ENCODE measurements at places on chromosomes 3 and 15.

- DNase-seq, result no peak
Observed at GRCh38 chr3:136885357-136886213, 23.6 kb downstream of the NCK1 start.

DNA sequence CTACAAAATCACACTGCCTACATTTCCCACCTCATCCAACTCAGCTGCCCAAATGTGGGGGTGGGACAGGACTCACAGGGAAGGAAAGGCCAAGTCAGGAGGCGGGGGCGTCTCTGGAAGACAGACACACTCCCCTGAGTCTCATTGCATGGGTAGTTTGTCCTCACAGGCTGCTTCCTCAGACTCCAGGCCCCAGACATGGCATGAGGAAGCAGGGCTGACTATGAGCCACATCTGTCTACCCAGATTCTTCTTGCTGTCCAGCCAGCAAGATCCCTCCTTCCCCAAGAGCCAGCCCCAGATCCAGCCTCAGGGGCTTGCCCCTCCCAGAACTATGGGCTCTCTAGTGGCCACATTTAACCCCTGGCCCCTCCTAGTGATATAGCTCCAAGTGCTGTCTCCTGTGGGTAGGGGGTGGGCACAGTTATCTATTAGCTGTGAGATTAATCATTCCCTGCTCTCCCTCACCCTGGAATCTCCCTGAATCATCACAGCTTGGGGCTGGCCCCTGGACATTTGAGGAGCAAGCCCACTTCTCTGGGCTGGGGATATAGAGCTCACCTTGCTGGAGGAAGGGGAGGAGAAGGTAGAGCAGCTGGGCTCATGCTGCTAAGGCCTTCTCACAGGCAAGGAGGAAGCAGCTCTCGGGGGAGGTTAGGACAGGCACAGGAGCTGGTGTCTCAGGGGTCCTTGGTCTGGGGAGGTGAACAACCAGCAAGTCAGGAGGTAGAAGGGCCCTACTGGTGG, 2.1 kb upstream of the CCDC33 start:
- DNase-seq, result no peak

DNA sequence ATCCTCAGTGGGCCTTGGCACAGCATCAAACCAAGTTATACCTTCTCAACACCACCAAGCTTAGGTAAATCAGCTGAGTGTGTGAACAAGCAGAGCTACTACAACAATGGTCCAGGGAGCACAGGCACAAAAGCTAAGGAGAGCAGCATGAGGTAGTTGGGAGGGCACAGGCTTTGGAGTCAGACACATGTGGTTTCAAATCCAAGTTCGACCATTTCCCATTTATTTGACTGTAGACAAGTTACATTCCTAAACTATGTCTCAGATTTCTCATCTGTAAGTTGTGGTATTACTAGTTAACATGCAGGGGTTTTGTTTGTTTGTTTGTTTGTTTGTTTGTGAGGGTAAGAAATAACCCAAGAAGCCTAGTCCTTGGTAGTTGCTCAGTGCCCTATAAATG, 46.9 kb downstream of the MLH1 start:
- DNase-seq, result no peak

- no peak for DNase-seq
Observed at GRCh38 chr3:9028134-9028533, 64.9 kb upstream of the RAD18 start.

DNA sequence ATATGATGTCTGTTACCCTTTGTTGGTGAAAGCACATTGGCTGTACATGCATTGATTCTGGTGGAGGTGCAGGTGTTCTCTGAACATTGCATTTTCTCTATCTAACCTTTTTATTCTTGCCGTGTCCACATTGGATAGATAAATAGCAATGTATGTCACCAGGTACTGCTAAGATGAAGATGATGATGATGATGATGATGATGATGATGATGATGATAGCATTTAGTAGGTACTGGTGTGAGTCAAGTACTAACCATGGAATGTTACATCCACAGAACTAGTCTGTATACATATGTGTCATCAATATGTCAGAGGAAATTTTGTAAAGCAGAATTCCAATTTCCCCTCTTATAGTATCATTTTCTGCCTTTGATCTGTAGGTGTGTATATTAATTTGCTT, 36.3 kb downstream of the ARPP21 start:
- no peak for DNase-seq

GRCh38 chr3:43004282-43004681, 25.2 kb downstream of the GASK1A start:
- DNase-seq, result no peak

DNA sequence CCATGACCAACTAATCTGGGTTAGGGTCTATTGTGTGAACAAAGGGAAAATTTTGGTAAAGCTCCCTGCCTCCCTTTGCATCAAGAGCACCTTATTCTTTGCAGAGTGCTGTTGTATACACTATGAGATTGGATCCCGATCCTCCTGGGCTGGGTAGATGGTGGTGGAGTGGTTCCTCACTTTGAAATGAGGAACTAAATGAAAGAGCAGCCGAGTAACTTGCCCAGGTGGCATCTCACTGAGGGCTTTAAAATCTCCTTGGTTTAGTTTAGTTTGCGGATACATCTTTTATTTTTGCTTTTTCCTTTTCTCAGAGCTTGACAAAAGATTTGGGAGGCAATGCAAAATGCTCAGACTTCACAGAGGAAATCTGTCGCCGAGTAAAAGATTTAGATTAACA, 19.4 kb downstream of the IDH3A start:
- DNase-seq, result no peak

GRCh38 chr15:81163961-81164800, 30.1 kb downstream of the CFAP161 start:
- no peak for DNase-seq

- no peak for DNase-seq
Observed at GRCh38 chr15:64647367-64647766, 128.0 kb downstream of the RBPMS2 start.

GRCh38 chr3:16809482-16809881, 75.3 kb upstream of the PLCL2 start:
- DNase-seq, result no peak

- DNase-seq, result no peak
Observed at GRCh38 chr3:147189016-147189415, 217.3 kb downstream of the ZIC4 start.

- no peak for DNase-seq
Observed at GRCh38 chr3:136543385-136543784, 208.8 kb downstream of the STAG1 start.

- no peak for DNase-seq
Observed at GRCh38 chr15:91844928-91845327, 8.6 kb upstream of the SLCO3A1 start.

DNA sequence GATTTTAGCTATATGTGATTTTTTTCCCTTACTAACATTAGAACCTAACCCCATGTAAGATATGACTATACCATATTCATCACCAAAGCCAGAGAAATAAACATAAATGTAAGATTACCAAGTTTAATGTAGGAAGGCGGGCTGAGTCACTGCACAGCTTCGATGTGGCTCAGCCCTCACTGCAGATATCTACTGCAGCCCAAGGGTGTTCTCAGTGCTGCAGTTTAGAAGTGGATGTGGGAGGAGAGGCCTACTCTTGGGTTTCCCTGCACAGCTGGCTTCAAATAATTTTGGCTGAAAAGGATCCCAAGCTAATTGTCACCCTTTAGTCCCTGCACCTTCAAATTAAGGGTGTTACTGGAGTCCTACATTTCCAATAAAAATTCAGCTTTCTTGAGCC, 9.3 kb downstream of the ARPP19 start:
- DNase-seq, result no peak

DNA sequence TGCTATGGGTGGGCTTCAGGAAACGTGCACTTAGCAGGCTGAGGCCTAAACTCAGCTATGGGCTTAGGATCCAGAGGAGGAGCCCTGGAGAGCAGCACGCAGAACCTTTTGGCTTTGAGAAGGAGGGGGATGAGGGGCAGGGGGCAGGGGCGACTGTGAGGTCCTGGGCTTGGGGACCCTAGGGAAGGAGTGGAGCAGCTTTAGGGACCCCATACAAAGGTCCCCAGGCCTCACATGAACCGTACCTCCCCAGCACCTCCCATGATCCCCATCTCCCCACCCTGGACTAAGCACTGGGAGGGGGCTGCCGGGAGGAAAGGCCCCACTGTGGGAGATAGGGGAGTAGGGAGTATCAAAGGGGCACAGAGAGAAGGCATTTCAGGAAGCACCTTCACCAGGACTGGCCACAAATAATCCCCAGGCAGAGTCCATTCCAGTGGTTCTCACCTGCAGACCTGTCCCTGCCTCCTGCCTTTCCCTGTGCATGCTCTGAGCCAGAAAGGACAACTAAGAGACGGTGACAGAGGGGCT, 62.0 kb upstream of the KLF13 start:
- DNase-seq, result peak; percentile 39

DNA sequence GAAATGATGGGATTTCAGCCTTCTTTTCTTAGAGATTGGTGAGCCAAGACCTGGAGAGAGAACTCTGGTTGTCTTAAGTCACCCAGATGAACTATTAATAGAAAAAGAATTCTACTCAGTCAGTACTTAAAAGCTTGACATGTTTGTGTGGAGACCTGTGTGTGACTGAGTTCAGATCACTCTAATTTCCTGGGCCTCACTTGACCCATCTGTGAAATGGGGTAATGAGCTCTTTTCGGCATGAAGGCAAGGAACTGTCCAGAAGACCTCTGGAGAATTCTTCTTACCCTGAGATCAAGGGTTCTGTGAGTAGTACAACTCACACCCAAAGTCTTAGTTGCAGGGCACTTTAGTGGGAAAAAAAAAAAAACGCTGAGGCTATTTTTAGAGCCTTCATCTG, 92.9 kb downstream of the LPP start:
- no peak for DNase-seq

DNA sequence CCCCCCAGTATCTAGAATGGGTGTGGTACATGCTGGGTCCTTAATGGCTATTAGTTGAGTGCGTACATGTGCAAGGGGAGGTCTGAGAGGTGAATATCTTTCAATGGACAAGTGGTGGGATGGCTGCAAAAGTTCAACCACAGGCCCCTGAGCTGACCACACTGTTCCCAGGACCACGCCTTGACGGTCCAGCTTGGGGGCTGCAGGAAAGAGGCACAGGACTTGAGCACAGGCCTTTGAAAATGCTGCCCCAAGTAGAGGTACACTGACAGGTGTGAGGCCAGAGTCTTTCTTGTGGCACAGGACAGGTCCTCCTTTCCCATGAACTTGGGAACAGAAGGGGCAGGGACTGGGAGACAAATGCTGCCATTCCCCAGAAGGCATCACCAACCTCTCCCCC, 24.0 kb downstream of the AMOTL2 start:
- no peak for DNase-seq

- DNase-seq, result peak; percentile 52
Observed at GRCh38 chr3:39849992-39850715, 40.7 kb downstream of the MYRIP start.

DNA sequence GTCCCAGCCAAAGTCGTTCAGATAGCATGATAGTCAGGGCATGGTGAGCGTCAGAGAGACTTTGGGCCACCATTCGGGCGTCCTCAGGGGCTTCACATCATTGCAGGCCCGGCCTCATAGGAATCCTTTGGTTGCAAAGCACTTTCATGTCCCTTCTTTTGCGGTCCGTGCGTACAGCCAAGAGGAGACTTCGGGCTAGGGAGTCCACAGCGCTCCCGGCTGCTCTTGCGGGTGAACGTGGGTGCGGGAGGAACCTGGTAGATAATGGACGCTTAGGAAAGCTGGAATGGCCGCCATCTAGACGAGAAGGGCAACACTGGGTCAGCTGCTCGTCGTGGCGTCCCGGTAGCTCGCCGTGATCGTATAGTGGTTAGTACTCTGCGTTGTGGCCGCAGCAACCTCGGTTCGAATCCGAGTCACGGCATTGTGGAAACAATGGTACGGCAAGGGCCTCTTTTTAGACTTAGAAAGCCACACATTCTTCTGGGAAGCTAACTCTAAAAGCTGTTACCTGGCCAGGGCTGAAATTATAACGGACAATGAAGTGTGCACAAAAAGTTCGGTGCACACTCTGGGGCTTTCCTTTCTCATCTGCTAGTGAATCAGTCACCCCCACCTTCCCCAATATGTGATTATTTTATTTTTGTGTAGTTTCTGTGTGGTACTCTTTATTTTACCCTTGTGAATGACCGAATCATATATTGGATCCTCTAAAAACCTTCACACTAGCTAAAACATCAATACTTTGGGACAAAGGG, 13.2 kb upstream of the SHF start:
- DNase-seq, result peak; percentile 91
